Esophagus muscularis mucosa (tissue), 4 donors: ENCODE measurements at places on chromosomes 1 and 21. TPM values are rescaled to one million over a fixed set of nuclear protein-coding genes. Genes with fewer than 3 reads are reported as not detected.

- DNase-seq = no peak
Measured at GRCh38 chr1:18547460-18547859, 66.7 kb downstream of the KLHDC7A start.

- no peak for DNase-seq
Measured at GRCh38 chr1:5839881-5840550, 152.2 kb downstream of the NPHP4 start.

- DNase-seq = no peak
Measured at GRCh38 chr1:2926447-2927055, 94.7 kb upstream of the ACTRT2 start.

The S100A8 gene
- 155 TPM for total RNA-seq

DNA sequence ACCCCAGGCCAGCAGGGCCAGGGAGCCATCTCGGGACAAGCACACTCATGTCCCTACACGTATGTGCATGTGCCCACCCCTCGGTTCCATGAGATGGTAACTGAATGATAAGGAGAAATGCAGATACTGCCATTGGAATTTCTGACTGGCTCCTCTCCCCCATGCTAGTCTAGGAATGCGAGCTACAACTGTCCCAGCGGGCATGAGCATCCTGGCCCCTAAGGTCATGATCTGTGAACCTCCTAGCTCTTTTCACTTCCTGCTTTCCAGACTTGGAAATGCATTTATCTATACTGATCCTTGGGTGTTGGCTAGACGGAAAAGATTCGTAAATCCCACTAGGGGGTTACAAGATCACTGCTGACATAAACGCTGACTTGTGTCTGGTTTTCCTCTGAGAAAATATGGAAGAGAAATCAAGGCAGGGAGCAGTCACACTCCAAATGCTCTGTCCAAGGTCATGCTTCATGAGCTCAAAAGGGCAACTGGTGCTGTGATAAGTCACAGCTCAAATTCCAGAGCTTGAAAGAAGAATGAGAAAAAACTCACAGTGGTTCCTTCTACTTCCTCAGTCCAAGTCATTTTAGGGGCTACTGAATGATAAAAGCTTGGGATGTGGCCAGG lies 49.8 kb downstream of the SLC45A1 start:
- DNase-seq = no peak

The STYXL2 gene
- 0.32 TPM for total RNA-seq

The MFSD2A gene
- total RNA-seq = 1.7 TPM

DNA sequence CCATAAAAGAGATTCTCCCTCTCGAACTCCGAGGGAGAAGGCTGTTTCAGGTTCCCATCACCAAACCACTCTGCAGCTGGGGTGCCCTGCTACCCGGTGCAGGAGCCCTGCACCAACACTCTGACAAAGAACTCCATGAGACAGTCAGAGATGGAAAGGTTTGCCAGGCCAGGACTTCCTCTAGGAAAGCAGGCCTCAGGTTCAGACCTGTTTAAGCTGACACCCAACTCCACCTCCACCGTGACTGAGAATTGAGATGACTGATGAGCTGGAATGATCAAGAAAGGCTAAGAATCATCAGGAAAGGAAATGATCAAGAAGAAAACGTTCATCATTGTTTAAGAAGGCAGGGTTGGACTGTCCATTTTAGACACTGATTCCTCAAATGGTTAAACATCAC lies 46.2 kb upstream of the KCNE1 start:
- no peak for DNase-seq

The OTUD7B gene
- 23.7 TPM for total RNA-seq

DNA sequence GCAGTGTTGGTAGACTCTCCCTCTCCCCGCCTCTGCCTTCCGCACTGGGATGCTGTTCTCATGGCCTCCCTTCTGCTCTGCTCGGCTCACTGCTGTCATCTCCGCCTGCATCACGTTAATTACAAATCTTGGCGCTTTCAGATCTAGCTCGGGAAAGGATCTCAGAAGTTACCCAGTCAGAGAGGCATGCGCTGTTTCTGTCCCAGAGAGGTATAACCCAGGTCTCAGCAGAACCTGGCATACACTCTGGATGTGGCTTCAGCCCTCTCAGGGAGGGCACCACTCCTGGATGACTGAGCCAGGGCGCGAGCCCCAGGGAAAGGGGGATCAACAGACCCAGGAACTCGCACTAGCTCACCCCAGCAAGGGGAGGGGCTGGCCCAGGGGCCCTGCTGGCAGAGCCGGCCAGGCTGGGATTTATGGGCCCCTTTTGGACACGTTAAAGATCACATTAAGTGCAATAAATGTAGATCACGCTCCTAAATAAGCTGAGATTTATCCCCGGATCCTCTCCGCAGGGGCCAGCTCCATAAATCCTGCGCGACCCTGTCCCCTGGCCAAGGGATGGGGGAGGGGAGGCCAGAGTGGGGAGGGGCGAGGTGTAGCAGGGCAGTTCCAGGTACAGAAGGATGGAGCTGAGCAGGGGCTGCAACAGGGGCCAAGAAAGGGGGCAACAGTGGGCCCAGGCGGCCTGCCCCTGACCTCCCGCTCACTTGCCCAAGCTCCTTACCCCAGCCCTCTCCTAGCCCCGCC lies 101.3 kb upstream of the ZBTB40 start:
- no peak for DNase-seq

- no peak for DNase-seq
Measured at GRCh38 chr1:86194491-86195034, 38.0 kb upstream of the COL24A1 start.

The HOOK1 gene
- 0.11 TPM for total RNA-seq

DNA sequence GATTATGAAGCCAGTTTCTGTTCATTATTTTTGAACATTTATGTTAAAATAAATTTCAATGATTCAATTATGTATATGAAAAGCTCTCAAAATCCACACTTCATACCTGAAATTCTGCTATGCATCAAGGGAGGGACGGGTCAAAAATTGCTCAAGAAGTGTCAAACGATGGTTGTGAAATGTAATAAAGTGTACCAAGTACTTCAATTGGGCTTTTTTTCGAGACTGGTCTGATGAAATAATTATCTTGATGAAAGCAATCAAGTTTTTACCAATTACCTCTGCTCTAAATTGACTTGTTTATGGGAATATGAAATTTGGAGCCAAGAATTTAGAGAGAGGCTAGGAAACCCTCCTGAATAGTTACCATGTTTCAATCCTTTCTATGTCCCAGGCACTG lies 7.9 kb downstream of the OSCP1 start:
- no peak for DNase-seq

The FABP3 gene
- 14.6 TPM for total RNA-seq

DNA sequence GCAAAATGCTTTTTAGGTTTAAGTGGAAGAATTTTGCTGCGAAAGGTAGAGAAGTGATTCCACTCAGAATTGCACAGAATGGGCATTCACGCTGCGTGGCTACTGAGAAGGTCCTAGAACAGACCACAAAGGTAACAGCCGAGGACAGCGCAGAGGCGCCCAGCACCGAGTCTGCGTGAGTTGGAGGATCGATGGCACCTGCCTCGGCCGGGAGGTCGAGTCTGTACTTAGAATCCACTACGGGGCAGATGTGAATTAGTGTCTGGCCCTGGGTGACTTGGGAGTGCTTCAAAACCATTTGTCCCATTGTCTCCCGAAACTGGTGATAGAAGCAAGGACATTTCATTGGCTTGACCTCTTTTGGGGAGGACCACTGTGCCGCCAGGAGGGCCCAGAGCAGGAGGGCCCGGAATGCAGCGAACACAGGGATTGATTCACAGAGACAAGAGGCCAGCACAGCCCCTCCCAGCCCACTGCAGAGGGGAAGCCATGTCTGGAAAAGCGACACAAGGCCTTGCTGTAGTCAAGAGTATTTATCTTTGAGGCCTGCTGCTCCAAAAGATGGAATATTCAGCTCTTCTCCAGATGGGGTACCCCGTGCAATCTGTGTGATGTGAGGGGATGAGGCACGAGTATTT lies 35.0 kb upstream of the TTC34 start:
- no peak for DNase-seq

DNA sequence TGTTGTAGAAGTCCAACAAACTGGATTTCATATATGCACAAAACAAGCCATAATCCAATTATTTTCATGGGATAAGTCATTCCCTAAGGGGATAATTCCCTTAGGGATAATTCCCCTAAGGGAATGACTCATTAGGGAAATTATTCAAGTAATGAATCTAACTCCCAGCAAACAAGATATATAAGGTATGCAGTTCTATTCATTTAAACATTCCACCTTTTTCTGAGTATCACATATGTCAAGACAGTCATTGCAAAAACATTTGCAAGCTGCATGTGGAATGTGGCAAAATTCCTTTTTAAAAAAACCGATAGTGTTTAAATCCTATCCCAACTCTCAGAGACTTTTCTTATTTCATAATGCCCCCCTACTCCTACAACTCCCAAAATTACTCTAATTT lies 131.2 kb downstream of the AKT3 start:
- DNase-seq = no peak

DNA sequence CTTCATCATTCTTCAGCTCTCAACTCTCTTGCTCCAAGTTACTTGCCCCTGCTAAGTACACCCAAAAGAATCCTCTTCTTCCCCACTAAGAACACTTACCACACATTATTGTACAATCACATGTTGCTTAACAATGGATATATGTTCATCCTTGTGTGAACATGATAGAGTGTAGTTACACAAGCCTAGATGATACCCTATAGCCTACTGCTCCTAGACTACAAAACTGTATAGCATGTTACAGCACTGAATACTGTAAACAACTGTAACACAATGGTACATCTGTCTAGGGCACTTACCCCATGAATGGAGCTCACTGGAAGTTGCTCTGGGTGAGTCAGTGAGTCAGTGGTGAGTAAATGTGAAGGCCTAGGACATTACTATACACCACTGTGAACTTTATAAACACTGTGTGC lies 77.4 kb downstream of the RERE start:
- DNase-seq = no peak

The KCNT2 gene
- 6.5 TPM for total RNA-seq

- no peak for DNase-seq
Measured at GRCh38 chr1:10939654-10940450, 72.6 kb upstream of the TARDBP start.

DNA sequence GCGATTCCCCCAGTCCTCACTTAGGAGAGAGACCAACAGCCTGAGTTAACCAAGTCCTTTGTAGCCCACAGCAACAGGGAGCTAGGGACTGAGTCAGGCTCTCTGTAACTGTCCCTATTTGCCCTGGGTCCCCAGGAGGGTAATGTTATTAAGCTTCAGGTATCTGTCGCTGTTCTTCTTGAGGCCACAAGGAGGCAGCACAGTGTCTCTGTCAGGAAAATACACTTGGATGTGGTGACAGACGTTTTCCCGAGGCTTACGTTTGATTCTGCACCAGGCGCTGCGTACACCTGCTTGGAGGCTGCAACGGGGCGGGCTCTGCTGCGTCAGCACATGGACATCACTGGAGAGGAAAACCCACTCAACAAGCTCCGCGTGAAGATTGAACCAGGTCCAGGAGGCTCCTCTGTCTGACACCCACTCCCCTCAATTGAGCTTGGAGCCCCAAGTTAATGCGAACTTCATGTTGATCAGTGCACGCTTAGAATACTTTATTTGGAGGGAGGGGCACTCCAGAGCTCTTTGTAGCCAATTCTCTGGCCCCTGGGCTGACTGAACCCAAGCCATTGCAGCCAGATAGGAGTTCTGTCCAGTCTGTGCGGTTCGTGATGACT lies 10.7 kb upstream of the ELF3 start:
- no peak for DNase-seq

GRCh38 chr1:19980314-19980713 lies 896 bp upstream of the PLA2G2A start:
- DNase-seq = no peak

- no peak for DNase-seq
Measured at GRCh38 chr1:2431103-2431502, 18.7 kb upstream of the PEX10 start.

The LENEP gene
- total RNA-seq = not detected

- no peak for DNase-seq
Measured at GRCh38 chr1:63988941-63989340, 214.5 kb upstream of the UBE2U start.
